ENCODE measurements at places on chromosomes 2 and 18.

GRCh38 chr2:7430869-7431641 lies 513.8 kb downstream of the RNF144A start:
- DNase-seq: no peak

DNA sequence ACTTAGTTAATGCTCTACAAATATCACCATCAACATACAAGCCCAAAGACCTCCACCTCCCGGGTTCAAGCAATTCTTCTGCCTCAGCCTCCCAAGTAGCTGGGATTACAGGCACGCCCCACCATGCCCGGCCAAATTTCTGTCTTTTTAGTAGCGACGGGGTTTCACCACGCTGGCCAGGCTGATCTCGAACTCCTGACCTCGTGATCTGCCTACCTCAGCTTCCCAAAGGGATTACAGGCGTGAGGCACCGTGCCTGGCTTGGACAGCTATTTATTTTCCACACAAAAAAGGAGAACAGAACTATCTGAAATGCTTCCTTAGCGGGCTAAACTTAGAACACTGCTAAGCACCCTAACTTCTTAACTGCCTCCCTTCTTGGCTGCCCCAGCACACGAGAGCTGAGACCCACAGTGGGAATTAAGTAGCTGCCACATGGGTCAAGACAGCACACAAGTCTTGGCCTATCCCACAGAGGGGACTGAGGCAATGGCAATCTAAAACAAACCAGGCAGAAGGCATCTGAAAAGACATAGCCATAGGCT lies 24.8 kb downstream of the CYTIP start:
- no peak for DNase-seq

GRCh38 chr18:23301972-23302371 lies 151.1 kb upstream of the RIOK3 start:
- DNase-seq: no peak

DNA sequence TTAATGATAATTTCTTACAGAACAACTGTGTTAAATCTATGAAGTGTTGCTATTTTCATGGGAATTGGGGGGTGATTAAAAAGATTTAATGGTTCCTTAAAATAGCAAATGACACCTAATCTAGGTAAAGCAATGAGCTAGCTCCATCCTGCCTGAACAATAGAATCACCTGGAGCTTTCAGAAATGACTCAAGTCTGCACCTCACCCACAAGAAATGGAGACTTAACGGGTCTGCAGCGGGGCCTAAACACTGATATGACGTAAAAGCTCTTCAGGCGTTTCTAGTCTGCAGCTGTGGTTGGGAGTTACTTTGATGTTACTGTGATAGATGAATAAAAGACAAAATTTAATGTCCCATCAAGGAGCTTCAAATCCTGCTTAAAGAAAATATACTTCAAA lies 328.2 kb downstream of the RND3 start:
- DNase-seq: no peak

GRCh38 chr2:45823723-45824206 lies 172.3 kb downstream of the PRKCE start:
- DNase-seq: no peak

DNA sequence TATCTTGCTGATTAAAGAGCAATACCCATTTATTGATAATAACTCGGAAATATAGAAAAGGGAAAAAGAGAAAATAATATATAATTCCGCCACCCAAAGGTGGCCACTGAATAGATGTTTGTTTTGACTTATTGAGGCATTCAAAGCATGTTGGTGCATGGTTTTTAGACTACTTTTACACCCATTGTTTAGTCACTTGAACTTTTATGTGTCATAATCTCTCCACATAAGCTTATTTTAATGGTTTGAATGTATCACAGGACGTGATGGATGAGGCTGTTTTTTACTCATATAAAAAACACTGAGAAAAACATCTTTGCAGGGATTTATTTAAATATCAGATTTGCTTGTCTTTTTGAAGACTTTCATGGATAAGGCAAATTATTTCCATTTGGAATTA lies 120.4 kb downstream of the ACKR3 start:
- no peak for DNase-seq

GRCh38 chr2:28755421-28755820 lies 3.8 kb downstream of the PPP1CB start:
- no peak for DNase-seq

DNA sequence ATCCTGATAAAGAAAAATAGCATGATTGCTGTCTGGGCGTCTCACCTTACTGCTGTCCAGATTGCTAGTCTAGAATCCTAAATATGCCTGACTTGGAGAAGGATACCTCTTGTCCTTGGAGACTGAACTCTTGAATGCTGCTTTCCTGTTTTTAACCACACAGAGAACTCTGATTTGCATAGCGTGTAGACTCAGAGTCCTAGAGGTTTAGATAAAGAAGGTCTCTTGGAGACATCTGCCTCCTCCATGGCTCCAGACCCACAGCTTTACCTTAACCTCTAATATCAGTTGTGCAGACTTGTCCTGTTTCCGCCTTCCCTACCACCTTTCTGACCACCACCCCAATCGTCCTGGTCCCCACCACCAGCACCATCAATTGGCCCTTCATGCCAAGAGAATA lies 292.6 kb upstream of the CYRIA start:
- no peak for DNase-seq

DNA sequence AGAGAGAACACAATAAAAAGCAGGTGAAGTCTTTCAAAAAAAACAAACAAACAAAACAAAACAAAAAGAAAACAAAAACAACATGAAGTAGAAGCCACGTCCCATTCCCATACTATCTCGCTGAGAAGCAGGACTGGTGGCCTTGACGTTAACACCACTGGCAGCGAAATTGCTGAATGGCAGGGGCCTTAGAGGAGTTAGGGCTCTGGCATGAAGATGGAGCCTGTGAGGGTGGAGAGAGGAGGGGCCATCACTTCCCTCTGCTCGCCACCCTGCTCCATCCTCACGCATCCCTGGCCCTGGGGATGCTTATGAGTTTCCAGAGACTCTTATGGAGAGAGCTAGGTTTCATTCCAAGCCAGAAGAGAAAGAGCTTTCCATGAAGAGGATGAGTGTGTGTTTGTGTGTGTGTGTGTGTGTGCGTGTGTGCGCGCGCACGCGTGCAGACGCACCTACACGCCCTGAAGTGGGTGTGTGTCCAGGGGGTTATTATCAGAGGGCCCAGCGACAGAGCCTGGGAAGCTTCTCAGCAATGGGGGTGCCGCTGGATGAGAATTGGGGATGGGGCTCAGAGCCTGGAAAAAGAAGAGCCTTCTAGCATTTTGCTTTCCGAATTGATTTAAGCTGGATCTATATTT lies 20.4 kb upstream of the IMPA2 start:
- peak; percentile 15 for DNase-seq

DNA sequence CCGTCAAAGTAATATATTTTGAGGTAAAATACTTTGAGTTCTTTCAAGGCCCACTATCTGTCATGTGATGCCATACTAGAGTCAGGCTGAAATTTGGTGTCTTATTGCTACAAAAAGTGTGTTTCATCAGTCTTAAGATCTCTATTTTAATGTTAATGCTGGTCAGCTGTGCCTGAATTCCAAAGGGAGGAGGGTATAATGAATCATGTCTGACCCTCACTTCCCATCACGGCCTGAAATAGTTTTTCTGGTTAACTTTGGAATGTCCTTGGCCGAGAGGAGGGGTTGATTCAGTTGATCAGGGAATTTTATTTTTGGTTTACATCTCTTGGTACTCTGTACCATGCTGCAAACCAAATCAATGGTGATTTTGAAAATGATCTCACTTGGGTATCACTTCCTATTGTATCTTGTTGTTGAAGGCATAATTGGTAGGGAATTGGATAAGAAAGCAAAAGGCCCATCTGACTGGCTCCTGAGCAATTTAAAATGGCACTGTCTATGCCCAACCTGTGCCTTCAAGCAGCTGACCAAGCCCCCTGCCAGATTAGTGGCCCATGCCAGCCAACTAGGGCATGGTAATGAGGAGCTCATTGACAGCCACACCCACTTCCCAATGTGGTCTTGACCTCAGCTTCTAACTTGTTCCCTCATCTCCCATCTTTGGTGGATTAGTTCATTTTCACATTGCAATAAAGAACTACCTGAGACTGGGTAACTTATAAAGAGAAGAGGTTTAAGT lies 6.1 kb upstream of the SLC35F5 start:
- DNase-seq: no peak

DNA sequence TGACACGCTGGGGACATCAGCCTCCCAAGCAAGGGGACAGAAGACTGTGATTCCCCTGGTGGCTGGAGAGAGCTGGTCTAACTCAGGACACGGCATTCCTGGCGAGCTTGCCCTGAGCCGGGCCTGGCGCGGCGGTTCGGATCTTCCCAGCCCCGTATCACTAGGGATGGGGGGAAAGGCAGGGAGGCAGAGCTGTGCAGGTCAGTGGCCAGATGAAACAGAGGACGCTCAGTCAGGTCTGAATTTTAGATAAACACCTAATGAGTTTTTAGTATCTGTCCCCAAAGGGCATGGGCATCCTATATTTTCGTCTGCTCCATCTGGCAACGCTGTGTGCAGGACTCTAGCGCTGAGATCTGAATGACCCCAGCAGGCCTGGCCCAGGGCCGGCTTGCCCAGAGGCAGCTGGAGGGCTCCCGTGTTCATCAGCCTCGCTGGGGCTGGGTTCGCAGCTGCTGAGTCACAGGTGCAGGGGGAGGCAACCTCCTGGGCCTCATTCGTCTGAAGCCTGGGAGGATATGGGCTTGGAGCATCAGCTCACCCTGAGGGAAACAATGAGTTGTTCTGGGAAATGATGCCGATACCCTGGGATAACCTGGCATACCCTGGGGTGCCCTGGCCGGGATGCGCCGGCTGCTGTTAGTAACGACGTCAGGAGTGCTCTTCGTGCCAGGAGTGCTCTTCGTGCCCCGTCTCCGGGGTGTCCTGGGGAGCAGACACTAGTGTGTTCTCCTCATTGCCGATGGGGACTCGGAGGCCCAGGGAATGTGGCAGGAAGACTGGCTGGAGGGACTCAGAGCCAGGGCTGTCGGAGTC lies 48.1 kb upstream of the HPCAL1 start:
- DNase-seq: no peak

Measured in umbilical cord (tissue), 2 donors.